ENCODE measurements at places on chromosomes 4 and X. TPM values are rescaled to one million over a fixed set of nuclear protein-coding genes. Genes with fewer than 3 reads are reported as not detected.

The HPRT1 gene
- 56.4 TPM for total RNA-seq

The SLITRK2 gene
- total RNA-seq, result not detected

The RAB39B gene
- total RNA-seq, result 7.6 TPM

The HSPA4L gene
- total RNA-seq, result 0.31 TPM

The SLC10A4 gene
- total RNA-seq, result not detected

The CXorf65 gene
- total RNA-seq, result 33.1 TPM

The GPR119 gene
- total RNA-seq, result not detected

The SMPX gene
- not detected for total RNA-seq

The MTTP gene
- total RNA-seq, result not detected

The SOWAHB gene
- not detected for total RNA-seq

The GRIPAP1 gene
- total RNA-seq, result 97.9 TPM

The STPG2 gene
- total RNA-seq, result 0.13 TPM
